ENCODE measurements at places on chromosomes 1 and 21.

- DNase-seq = no peak
Measured at GRCh38 chr1:19262047-19262446, 10.4 kb downstream of the MRTO4 start.

GRCh38 chr1:26283871-26284596, 4.1 kb downstream of the SH3BGRL3 start:
- no peak for DNase-seq

DNA sequence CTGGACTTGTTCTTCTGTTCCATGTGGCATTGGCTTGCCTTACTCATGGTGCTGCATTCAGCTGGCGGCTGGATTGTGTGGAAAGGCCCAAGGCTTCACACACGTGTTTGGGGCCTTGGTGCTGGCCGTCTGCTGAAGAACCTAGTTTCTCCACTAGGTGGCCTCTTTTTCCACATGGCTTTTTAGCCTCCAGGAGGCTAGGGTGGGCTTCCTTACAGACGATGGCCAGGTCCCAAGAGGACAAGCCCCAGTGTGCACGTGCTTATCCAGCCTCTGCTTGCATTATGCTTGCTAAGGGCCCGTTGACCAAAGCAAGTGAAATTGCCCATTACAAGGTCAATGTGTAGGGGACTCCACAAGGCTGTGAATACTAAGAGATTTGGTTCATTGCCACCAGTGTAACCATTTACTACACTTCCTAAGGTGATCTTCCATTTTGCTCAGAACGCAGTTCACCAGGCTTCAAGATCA, 47.5 kb upstream of the FOXO6 start:
- no peak for DNase-seq

DNA sequence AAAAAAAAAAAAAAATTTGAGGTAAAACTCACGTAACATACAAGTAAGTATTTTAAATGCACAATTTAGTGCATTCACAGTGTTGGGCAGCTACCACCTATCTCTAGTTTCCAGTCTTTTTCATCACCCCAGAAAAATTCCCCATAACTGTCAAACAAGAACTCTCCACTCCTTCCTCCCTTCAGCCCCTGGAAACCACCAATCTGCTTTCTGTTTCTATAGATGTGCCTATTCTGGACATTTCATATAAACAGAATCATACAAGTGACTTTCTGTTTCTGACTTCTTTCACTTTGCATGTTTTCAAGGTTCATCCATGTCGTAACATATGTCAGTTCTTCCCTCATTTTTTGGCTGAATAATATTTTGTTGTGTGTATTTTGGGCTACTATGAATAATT, 24.9 kb upstream of the ETS2 start:
- DNase-seq = no peak
